Right renal pelvis (tissue), 4 donors: ENCODE measurements at places on chromosomes 2 and 18.
A peak's percentile ranks its signal among the peaks of the same experiment; 100 is the strongest.

GRCh38 chr18:36378205-36378604, 80.7 kb downstream of the FHOD3 start:
- no peak for DNase-seq

- no peak for DNase-seq
These were observed 13.4 kb downstream of the ATP8B1 start for GRCh38 chr18:57789759-57790158.

DNA sequence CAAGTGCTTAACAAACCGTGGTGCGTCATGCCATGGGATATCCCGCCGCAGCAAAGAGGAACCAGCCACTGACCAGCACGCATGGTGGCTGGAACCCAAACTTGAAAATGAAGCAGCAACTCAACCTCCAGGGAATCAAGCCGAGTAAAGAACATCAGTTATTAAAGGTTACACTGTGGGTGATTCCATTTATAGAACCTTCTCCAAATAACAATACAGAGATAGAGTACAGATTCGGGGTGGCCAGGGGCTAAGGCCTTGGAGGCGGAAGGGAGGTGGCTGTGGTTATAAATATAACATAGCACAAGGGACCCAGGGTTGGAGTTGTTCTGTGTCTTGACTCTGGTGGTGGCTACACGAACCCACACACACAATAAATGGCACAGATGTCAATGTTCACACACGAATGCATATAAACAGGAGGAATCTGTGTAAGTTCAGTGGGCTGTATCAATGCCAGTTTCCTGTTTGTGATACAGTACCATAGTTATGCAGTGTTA, 123.1 kb downstream of the EIPR1 start:
- DNase-seq: no peak

GRCh38 chr2:20509770-20510490, 63.1 kb downstream of the RHOB start:
- no peak for DNase-seq

DNA sequence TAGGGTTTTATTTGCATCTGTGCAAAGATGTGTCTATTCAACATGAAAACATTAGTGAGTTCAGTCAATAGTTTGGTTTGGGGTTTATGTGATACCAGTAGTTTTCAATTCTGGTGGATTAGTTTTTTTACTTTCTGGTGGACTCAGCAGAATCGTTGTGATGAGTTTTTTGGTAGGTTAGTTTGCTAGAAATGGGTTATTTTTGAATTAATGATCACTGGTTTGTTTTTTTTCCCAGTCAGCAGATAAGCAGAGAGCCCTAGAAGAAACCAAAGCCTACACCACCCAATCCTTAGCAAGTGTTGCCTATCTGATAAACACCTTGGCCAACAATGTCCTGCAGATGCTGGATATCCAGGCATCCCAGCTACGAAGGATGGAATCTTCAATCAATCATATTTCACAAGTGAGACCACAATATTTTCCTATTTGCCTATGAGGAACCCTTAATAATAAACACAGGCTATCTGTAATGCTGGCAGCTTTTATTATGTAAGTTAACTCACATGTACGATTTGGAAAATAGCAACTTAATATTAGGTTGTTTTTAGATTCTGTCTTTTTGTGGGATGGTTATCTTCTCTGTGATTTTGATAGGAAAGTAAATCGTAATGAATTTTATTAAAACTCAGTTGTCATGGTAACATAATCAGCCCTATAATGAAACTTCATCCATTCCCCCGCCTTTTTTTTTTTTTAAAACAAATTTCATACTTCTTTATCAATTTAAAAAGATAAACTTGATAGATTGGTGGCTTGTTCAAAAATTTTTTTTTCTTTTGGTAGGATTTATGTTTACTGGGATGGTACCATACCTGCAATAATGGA, 38.7 kb downstream of the ABI2 start:
- no peak for DNase-seq

GRCh38 chr18:23811176-23811575, 121.9 kb downstream of the LAMA3 start:
- no peak for DNase-seq

GRCh38 chr2:29113027-29113686, 2.1 kb upstream of the CLIP4 start:
- no peak for DNase-seq

- DNase-seq: no peak
These were observed 55.3 kb upstream of the KYNU start for GRCh38 chr2:142822190-142822589.

GRCh38 chr2:140502951-140503630, 1627.7 kb downstream of the LRP1B start:
- DNase-seq: no peak

DNA sequence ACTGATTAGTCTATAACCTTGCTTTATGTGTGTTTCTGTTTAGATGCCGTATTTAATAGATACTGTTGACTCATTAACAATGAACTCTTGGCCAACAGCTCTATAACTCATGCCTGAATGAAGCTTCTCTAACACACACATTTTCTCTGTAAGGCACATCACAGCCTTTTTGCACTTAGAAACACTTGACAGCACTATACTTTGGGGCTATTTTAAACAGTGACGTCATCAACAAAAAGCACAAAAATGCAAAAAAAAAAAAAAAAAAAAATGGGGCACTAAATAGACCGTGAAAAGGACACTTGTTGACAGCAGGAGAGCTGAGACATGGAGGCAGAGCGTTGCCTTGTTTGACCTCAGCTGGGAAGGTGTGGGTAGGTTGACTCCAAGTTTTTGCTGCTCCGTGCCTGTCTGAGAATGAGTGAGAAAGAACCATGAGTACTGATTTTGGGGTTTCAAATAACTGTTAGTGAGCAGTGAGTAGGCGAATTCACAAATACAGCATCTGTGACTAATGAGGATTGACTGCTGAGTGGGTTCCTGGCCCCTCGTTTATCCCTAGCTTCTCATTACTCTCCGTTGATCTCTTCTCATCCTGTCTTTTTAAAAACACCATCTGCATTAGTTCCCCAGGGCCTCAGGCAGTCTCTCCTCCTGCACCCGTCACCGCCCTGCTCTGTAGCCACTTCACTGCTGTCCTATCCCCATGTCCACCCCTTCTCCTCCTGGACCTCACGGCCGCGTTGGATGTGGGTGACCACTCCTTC, 24.4 kb downstream of the SPP2 start:
- no peak for DNase-seq

GRCh38 chr2:238786792-238787490, 60.9 kb upstream of the TWIST2 start:
- DNase-seq: no peak

- no peak for DNase-seq
These were observed 803.7 kb upstream of the ACVR2A start for GRCh38 chr2:147041121-147041494.

DNA sequence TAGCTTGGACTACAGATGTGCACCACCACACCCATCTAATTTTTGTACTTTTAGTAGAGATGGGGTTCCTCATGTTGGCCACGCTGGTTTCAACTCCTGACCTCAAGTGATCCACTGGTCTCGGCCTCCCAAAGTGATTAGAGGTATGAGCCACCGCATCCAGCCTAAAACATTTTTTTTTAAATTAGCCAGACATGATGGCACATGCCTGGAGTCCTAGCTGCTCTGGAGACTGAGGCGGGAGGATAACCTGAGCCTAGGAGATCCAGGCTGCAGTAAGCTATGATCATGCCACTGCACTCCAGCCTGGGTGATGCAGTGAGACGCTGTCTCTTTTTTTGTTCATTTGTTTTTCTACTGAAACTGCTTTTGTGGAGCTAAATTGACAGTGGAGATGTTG, 64.6 kb upstream of the ATG16L1 start:
- DNase-seq: no peak

GRCh38 chr2:15720561-15721307, 129.1 kb downstream of the DDX1 start:
- no peak for DNase-seq

DNA sequence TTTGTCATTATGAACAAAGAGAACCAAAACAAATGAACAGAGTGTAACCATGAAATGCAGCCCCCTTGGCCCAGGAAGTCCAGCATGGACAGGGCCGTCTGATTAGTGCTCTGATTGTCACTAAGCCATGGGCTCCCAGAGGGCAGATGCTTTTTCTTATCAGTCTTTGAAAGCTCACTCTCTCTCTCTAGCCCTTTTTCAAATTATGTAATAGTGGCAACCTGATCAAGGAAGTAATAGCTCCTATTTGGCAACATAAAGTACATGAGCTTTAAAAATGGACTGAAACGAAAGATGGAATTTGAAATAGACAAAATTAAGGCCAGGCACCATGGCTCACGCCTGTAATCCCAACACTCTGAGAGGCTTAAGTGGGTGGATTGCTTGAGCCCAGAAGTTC, 32.4 kb upstream of the EPG5 start:
- DNase-seq: no peak

DNA sequence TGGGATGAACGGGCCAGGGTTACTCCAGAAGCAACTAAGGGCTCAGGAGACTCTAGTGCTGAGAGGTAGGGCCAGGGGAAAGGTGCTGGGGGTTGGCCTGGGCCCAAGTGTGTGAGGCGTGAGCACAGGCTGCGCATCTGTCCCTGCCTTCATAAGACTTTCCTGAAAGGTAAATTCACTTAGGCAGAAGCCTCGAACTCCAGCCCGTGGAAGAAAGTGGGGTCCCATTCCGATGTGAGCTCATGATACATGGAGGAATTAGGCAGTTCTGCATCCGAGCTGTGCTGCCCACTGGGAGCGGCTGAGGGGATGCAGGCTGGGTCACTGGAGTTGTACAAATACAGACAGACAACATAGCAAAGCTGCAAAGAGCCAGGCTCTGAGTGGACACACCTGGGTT, 16.2 kb downstream of the PARD6G start:
- DNase-seq: no peak

GRCh38 chr18:42275949-42276730, 321.1 kb downstream of the PIK3C3 start:
- no peak for DNase-seq

DNA sequence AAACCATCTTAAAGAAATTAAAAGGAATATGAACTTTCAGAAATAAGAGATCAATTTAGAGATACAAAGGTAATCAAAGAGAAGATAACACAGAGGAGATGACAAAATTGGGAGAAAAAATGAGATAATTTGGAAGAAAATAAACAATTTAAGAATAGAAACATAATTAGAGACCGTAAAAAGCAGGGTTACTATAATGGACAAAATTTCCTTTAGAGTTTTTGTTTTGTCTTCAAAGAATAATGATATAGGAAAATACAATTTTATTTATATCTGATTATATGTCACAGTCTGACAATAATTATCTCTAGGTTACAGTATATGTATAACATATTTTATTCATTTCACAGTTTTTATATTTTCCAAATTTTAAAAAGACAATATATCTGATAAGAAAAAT, 716.4 kb upstream of the ZNF804A start:
- no peak for DNase-seq

DNA sequence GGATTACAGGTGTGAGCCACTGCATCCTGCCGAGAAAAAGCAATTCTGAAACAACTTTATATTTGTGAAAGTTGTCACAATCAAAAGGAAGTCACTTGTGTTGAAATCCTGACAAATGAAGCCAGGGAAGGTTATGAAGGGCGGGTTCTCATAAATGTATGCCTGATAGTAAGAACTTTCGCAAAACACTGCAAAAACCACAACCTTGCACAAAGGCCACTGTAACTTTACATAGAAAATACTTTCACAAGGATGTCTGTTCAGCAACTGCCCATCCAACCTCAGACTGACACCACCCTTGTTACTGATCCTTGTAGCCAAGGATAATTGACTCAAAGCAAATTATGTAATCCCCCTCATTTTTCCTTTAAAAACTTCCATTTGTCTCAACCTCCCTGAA, 90.6 kb downstream of the SLC4A3 start:
- DNase-seq: no peak

- DNase-seq: peak; percentile 82
These were observed 655 bp downstream of the NPPC start for GRCh38 chr2:231925303-231926179.

- DNase-seq: peak; percentile 15
These were observed 11.0 kb downstream of the TTN start for GRCh38 chr2:178796079-178796677.

DNA sequence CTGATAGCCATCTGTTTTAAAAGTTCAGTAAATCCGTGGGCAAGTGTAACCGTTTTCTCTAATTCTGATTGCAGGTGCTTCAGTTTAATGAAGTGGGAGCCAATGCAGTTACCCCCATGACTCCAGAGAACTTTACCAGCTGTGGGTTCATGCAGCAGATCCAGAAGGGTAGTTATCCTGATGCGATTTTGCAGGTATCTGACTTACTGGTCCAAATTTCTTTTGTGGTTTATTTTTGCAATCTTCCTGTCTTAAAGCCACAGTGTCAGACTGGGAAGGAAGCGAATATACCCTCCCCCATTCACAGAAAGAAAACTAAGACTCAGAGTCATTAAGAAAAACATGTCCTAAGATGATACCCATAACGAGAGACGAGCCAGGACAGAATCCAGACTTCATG, 7.7 kb downstream of the SERPINB2 start:
- no peak for DNase-seq

DNA sequence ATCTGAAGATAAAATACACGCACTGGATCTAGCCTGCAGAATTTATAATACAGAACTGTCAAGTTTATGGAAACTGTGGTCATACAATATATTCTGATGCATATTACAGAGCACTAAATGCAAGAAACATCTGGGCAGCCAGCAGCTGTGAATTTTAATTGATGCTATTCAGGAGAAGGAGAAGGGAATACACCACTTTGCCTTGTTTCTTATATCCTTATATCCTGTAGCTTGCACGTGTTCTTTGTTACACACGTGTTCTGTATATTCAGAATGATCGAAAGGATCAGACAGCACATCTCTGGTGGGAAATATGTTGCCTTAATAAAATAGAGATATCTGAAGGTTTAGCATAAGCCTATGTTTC, 335.8 kb downstream of the AGPS start:
- DNase-seq: no peak

DNA sequence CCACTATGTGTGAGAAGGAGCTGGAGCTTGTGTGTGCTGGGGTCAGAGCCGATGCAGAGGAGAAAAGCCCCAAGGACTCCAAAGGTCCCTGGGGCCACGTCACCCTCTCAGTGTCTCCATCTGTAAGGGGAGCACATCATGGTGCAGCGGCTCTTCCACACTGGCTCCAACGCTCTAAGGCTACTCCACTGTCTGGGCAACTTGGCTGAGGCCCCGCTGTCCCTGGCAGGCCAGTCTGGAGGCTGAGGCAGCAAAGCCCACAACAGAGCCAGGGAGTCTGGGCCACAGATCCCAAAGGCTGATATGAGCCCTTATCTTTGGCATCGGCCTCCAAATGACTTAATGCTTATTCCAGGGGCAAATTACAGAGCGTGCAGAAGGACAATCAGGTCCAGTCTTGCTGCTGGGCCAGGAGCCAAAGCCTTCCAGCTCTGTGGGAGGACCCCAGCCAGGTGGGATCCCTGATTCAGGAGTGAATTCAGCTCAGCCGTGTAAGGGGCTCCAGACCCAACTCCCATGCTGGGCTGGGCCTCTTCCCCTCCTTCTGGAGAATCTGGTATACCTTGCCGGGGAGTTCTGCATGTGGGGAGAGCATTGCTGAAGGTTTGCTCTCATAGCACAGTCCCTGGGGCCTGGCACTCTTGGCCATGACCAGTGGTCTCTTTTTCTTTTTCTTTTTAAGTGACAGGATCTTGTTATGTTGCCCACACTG, 1.8 kb upstream of the DUSP2 start:
- no peak for DNase-seq

- DNase-seq: no peak
These were observed 140.0 kb upstream of the ST6GAL2 start for GRCh38 chr2:107025869-107026380.
